ENCODE measurements at places on chromosomes 7 and 10.

GRCh38 chr7:27221201-27221797 lies 21.3 kb upstream of the EVX1 start:
- no peak for DNase-seq

- DNase-seq = no peak
These were observed 499.4 kb downstream of the AUTS2 start for GRCh38 chr7:70097645-70098044.

- DNase-seq = no peak
These were observed 14.5 kb upstream of the AKR1C2 start for GRCh38 chr10:5018134-5018533.

DNA sequence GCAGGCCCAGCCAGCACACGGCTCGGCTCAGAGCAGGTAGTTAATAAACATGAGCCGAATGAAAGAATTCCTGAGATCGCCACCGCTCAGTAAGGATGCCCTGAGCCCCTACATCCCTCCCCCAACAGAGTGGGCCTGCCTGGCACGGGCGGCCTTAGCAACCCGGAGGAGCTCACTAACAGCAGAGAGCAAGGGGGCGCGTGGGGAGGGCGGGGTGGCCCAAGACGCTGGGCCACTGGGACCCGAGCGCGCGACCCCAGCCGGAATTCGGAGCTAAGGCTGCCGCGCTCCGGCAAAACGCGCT lies 403 bp upstream of the ENO4 start:
- DNase-seq = peak; percentile 36

- no peak for DNase-seq
These were observed 169.2 kb upstream of the LYZL2 start for GRCh38 chr10:30798646-30799185.

Data from left colon (tissue), 2 donors.